AG09319 (cell line): ENCODE measurements at places on chromosomes 1 and 21.

- DNase-seq: no peak
These were observed 117.6 kb downstream of the CENPF start for GRCh38 chr1:214720561-214720960.

- DNase-seq: no peak
These were observed 48.1 kb upstream of the COL18A1 start for GRCh38 chr21:45356653-45357435.

DNA sequence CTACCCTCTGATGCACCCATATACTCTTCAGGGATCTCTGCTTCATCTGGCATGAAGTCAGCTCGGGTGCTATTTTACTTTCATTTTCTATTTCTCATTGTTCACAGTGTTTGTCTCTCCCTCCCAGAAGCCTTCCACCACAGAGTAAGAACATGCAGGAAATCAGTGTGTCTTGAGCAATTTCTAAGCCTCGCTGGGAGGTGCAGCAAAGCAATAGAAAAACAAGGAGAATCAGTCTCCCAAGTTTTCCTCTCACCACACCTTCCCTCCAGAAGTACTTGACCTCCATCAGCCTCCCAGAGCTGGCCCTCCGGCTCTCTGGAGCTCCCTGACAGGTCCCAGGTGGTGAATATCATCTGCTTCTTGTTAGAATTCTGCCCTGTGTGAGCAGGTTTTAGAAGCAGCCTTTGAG lies 594.7 kb upstream of the CAMK1G start:
- DNase-seq: no peak

- DNase-seq: no peak
These were observed 52.8 kb downstream of the SLX9 start for GRCh38 chr21:44992608-44993031.

DNA sequence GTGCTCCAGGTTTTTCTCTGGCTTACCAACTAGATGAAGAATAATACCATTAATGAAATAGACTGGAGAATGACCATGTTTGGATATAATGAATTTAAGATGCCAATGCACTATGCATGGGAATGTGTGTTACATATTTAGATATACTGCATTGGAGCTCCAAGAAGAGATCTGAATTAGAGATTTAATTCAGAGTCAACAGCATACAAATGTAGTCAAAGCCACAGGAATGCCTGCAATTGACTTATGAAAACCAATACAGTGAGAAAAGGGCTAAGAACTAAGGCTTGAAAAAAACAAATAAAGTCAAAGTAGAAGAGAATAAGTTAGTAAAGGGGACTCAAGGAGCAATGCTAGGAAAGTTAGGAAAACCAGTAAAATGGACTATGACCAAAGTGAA lies 59.1 kb downstream of the USP24 start:
- no peak for DNase-seq

DNA sequence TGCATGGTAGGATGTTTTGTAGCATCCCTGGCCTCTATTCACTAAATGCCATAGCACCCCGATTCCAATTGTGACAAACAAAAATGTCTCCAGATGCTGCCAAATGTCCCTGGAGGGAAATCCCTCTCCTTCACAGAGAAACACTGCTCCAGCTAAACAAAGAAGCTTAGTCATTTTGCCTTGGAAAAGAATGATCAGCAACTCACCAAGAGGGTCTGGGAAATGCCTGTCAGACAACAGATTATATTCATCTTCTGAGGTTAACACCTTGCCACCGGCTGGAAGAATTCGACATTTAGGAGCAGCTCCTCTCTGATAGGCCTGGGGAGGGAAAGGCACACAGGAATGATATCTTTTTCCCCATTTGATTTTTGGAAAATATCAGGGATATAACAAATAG lies 84.4 kb downstream of the NIBAN1 start:
- DNase-seq: no peak

GRCh38 chr21:27079636-27080240 lies 112.8 kb upstream of the ADAMTS5 start:
- DNase-seq: no peak

- no peak for DNase-seq
These were observed 52.8 kb downstream of the TNFSF18 start for GRCh38 chr1:172997941-172998361.

GRCh38 chr1:33047839-33048305 lies 11.2 kb upstream of the AK2 start:
- DNase-seq: no peak

GRCh38 chr1:234091876-234092275 lies 187.4 kb downstream of the SLC35F3 start:
- no peak for DNase-seq

DNA sequence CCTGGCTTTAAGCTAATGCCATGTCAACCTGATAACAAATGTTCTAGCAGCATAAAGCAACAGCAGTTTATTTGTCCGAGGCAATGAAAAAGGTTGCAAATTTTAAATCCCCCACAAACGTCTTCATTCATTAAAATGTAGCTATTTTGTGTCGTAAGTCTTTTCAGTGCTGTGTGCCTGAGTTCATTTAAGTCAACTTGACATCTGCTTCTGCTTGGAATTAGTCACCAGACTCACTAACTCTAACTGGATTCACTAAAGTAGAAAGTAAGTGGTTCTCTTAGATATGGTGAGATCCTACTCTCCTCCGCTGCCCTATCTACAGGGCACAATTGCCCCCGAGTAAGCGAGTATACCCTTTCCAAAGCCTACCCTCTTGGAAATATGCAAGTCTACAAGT lies 118.4 kb upstream of the CHRM3 start:
- no peak for DNase-seq

GRCh38 chr1:21936366-21937031 lies 611 bp downstream of the HSPG2 start:
- DNase-seq: no peak

- DNase-seq: no peak
These were observed 40.2 kb downstream of the RGS2 start for GRCh38 chr1:192849011-192849410.

- DNase-seq: no peak
These were observed 4.1 kb downstream of the RNF223 start for GRCh38 chr1:1069711-1070676.

GRCh38 chr1:28756846-28757245 lies 20.1 kb downstream of the YTHDF2 start:
- DNase-seq: no peak

DNA sequence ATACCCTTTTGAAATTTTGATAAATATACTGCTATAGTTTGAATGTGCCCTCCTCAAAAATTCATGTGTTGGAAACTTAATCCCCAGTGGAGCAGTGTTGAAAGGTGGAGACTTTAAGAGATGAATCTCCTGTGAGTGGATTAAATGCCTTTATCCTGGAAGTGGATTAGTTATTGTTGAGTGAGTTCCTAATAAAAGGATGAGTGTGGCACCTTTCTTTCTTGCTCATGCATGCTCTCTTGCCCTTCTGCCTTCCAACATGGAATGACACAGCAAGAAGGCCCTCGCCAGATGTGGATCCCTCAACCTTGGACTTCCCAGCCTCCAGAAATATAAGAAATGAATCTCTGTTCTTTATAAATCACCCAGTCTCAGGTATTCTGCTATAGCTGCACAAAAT lies 51.8 kb downstream of the CD160 start:
- DNase-seq: no peak

DNA sequence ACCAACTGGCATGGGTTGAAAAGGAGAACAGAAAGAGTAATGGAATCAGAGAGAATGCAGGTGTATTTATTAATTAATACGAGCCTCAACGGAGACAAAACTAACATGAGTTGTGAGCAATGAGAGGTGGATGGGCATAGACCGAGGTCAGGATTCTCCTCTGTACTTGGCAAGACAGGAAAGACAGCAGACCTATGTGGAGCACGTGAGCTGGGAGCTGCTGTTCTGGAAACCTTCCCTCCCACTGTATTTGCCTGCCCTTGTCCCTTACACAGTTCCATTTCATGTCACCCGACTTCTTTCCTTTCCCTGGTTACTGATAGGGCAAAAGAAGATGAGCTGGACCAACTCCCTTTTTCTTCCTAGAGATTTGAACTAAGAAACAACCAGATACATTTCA lies 110.9 kb downstream of the MRPS6 start:
- DNase-seq: no peak

DNA sequence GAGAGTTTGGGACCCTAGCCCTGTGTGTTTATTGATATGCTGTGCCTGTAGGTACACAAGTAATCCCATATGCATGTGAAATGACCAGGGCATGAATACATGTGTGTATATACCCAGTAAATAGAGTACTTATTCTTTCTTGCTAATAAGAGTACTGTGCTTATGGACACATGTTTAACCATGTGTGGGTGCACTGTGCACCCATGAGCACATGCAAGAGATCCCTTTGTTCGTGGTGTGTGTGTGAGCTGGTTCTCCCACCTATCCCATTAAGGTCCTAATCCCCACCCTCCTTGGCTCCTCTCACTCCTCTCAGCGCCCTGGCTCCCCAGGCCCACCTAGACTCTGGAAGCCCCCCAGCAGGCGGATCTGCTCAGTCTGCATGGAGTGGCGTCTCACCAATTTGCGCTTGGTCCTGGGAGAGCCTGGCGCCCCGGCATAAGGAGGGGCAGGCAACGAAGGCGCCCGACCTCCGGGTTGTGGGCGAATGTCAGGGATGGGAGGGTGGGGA lies 2.2 kb upstream of the LIX1L start:
- no peak for DNase-seq

GRCh38 chr1:101587741-101588140 lies 350.9 kb downstream of the S1PR1 start:
- DNase-seq: no peak

DNA sequence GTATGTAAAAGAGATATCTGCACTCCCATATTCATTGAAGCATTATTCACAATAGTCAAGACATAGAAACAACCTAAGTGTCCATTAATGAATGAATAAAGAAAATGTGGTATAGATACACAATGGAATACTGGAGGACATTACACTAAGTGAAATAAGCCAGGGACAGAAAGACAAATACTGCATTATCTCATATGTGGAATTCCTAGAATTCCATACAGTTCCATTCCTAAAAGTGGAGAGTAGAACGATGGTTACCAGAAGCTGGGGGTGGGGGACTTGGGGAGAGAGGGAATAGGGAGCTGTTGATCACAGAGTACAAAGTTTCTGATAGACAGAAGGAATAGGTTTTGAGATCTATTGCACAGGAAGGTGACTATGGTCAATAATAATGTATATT lies 7.4 kb downstream of the TMED5 start:
- DNase-seq: no peak

DNA sequence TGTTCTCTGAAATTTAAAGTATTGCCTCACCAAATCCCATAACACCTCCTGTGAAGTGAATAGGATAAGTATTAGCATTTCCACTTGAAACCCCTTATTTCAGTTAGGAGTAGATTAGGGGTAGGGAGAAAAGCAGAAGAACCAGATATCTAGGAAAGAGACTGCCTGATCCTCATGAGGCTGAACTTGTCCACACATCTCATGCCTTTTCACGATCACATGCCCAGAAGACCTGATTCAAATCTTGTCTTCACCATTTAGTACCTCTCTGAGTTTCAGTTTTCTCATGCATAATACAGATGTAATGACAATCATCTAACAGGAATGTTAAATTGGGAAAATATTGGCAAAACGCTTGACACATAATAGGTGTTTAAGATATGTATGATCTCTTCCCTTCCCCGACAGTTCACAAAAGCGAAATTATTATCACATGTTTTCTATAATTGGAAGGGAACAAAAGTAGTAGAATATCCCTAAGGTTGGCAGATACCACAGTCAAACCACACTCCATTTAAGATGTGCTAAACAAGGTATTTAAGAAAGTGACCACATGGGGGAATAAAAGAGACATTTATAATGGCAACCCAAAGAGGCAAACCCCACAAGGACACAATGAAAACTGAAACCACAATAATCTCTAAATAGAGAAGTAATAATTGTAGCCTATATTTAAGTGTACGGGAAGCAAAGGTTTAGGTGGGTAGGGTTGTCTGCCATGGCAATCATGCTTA lies 25.2 kb downstream of the GFI1 start:
- DNase-seq: no peak

DNA sequence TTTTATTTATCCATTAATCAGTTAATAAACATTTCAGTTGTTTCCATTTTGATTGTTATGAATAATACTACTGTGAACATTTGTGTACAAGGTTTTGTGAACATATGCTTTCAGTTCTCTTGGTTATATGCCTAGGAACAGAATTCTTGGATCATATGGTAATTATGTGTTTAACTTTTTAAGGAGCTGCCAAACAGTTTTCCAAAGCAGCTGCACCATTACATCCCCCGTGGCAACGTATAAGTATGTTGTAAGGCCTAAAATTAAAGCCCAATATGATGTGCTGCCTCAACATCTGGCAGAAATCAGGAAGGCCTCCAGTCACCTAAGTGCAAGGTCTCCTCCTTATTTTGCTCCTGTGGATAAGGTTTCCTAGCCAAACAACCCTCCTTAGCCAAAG lies 235.6 kb upstream of the CACYBP start:
- DNase-seq: no peak

DNA sequence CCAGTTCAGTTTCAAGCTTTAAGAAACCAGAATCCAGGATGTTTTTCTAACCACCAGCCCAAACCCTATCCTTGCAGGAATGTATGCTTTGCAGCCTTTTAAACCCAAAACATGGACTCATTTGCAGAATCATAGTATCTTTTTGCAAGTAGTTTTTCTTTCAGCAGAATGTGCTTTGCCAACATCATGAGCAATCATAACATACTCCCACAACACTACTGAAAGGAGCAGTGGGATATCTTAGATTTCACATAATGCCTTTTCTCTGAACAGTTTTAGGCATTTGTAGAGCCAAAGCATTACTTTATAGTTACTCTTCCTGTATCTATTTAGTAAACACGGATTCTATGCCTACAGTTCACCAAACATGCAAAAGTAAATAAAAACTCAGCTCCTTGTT lies 10.0 kb upstream of the SH2D2A start:
- no peak for DNase-seq

- no peak for DNase-seq
These were observed 1.4 kb downstream of the JUN start for GRCh38 chr1:58782178-58783089.

GRCh38 chr21:31297806-31298205 lies 46.3 kb downstream of the TIAM1 start:
- DNase-seq: no peak

DNA sequence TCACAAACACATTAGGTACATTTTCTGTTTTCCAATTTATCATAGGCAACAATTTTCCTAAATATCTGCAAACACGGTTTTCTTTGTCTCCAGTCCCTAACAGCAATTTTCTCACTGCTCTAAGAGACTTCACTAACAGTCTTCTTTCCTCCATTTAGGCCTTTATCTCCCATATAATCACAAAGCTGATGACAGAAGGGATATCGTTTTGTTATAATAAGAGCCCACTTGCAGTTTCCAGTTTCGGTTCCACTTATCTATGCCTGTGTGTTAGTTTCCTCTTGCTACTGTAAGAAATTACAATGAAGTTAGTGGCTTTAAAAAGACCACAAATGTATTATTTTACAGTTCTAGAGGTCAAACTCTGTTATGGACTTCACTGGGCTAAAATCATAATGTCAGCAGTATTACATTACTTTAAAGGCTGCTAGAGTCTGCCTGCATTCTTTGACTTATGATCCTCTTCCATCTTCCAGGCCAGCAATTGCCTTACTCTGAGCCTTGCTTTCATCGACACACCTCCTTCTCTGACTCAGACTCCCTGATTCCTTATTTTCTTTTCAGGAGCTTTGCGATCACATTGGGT lies 549.3 kb downstream of the NCAM2 start:
- DNase-seq: no peak
